NCI-H1092 (cell line): ENCODE measurements at places on chromosomes 1 and 21.

- DNase-seq, result no peak
Measured at GRCh38 chr1:92571578-92571977, 84.9 kb upstream of the GFI1 start.

GRCh38 chr1:178784131-178784536 is 59.1 kb downstream of the RALGPS2 start:
- DNase-seq, result no peak

- DNase-seq, result no peak
Measured at GRCh38 chr1:4362314-4363044, 291.9 kb upstream of the AJAP1 start.

DNA sequence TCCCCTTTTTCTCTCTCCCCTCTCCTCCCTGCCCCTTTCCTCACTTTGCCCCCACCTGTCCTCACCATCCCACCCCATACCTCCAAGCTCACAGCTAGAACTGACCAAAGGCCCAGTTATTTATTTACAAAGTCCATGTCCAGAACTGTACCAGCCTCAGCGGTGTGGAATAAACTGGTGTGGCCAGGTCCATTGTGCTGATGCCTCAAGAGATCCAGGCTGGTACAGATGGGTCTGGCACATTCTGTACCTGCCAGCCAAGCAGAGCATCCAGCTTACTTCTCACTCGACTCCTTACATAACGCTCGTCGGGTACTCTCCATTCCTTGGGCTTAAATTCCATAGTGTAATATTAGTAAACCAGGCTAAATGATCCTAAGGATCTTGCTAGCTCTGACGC is 11.8 kb downstream of the PDZK1IP1 start:
- no peak for DNase-seq

GRCh38 chr1:92476071-92476631 is 10.6 kb downstream of the GFI1 start:
- DNase-seq, result no peak

- DNase-seq, result no peak
Measured at GRCh38 chr21:21019681-21020080, 21.5 kb downstream of the NCAM2 start.

DNA sequence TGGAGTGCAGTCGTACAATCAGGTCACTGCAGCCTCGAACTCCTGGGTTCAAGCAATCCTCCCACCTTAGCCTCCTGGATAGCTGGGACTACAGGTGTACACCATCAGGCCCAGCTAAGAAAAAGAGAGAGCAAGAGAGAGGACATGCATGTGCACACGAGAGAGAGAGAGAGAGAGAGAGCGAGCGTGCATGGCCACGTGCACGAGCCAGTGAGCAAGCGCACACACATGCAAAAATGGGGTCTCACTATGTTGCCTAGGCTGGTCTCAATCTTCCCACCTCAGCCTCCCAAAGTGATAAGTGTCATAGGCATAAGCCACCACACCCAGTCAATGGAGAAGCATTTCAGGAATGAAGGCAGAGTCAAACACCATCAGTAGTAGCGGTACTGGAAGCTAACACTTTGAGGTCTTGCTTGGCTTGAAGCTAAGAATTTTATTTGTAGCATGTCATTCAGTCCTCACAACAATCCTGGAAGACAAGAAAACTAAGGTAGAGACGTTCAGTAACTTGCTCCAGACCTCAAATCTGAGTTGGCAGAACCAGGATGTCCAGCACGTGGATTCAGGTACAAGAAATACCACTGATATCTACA is 14.5 kb downstream of the GNB1 start:
- no peak for DNase-seq

DNA sequence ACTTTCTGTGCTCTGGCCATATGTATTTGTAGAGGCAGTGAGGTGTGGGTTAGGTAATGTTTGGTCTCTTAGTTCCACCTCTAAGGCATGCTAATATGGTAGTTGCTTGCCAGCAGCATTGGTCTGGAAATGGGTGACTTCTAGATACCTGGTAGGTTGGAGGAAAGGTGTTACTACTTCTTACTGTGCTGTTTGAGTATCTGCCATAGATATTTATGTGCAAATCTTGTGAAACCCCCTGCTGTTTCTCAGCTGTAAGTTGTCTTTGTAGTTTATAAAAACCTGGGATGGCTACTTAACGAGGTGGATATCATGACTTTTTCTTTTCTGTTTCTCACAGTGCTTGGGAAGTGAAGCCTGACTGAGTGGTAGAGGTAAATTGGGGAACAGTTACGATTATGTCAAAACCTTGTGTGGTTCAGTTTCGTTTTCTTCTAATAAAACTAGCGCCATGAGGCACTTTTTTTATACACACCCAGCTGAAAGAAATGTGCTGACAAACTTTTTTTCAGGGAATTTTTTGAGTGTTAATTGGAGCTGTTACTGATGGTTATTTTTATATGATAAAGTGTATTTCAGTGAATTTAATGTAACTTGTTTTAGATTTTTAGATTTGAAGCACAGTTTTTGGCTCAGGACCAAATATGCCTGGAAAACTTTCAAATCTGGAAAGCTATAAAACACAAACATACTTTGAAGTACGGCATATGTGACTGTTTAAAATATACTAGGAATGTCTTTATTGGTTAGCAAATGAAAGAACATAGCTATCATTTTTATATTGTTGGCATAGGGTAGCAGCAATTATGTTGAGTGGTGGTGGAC is 42.1 kb downstream of the CAMSAP2 start:
- DNase-seq, result no peak

DNA sequence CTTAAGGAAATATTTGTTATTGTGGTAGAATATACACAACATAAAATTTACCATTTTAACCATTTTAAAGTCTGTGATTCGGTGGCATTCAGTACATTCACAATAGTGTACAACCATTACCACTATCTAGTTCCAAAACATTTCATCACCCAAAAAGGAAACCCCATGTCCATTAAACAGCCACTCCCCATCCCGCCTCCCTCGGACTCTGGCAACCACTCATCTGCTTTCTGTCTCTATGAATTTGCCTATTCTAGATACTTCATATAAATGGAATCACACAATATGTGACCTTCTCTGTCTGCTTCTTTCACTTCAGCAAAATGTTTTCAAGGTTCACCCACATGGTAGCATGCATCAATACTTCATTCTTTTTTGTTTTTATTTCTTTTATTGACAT is 51.3 kb downstream of the PTP4A2 start:
- no peak for DNase-seq

DNA sequence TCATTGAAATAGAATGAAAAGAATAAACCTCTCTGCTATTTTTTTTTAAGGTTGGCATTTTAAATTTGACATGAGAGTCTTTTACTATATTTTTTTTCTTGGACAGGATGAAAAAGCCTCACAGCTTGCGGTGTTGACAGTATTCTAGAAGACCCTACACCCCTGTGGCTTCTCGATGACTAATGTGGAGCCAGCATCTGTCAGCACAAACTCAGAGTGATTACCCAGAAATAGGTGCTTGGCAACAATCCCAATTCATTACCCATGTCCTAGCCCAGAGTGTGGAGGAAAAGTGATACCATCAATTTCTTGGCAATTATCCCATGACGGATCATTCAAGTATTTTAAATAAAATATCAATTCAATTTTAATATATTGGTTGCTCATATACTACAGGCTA is 186.8 kb upstream of the MAP1LC3C start:
- peak; percentile 62 for DNase-seq

GRCh38 chr1:76764638-76765454 is 102.4 kb upstream of the ST6GALNAC5 start:
- peak; percentile 43 for DNase-seq

DNA sequence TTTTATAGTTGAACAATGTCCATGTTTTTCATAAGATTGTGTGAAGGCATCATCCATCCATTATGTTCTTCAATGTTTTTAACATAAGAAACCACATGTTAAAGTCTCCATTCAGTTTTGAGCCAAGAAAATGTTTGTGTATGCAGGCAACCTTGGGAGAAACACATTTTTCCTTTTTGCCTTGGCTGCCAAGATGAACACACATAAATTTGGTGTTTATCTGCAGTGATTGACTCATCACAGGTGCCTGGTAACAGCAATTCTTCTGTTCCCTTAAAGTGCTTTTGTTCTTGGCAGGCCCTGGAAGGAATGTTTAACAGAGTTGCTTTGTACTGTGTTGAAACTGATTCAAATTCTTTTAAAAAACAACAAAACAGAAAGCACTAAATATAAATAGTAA is 709.9 kb upstream of the ADGRL4 start:
- DNase-seq, result no peak

- peak; percentile 11 for DNase-seq
Measured at GRCh38 chr1:110053552-110054428, 16.7 kb downstream of the ALX3 start.

DNA sequence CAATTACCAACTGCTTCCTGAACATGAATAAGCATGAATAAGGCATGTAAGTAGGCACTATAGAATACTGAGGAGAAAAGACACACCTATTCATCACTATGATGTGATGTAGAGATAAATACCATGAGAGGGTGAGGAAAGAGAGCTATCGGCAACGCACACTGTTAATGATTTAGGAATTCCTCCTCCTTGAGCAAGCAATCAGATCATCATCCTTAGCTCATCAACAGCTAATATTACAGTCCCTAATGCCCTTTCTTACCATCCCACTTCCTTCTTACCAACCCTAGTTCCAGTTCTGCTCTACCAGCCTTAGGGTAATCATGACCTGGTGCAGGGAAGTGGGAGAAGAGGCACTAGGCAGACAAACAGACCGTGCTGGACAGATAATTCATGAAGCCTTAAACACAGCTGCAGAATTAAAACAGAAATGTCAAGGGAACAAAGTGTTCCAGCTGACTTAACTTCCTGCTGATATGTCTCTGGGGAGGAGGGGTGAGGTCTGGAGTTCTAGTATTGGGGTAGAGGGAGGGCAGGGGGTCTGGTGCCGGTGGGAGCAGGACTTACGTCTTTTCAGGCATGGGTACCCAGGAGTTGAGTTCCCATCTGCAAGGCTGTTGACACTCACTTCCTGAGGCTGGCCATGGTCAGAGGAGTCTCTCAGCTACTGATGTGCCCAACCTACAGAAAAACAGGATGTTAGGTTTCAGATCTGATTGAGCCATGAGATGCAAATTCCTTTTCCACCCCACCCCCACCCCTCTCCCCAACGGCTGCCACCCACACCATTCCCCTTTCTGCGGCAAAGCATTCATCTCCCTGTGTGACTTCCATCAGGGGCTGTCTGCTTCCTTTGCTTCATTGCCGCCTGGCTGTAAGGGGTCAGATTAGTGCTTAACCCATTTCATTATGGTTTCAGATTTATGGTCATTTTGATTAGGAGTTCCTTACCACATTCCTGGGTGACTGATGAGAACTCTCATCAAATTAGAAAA is 12.6 kb upstream of the RCSD1 start:
- DNase-seq, result no peak

GRCh38 chr1:42956739-42957138 is 1.9 kb downstream of the SLC2A1 start:
- DNase-seq, result no peak

DNA sequence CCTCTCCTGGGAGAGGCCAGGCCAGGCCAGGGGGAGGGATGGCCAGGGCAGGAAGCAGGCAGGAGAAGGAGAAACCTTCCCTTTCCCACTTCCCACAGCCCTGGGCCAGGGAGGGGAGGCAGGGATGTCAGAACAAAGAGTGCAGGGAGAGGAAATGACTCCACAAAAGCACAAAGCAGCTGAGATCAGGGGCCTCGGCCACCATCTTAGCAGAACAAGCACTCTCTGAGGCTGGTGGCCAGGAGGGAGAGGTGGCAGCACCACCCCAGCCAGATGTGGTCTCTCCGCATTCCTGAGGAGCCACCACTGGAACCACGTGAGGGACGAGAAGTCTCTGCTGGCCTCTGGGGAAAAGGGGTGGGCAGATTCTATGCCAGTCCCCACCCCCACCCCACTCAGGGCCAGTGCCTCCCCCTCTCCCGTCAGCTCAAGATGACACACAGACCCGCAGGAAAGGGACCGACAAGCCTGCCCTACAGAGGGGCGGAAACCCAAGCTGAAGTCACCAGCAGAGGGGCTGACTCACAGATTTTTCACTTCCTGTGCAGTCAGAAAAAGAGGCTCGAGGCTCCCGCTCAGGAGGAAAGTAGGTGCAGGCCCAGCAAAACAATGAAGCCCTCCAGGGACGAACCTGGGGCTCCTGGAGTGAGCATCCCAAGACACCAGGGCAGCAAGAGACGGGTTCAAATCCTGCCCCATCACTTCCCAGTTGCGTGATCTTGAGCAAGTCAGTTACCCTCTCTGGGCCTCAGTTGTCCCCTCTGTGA is 24.1 kb upstream of the ALDH4A1 start:
- DNase-seq, result no peak

DNA sequence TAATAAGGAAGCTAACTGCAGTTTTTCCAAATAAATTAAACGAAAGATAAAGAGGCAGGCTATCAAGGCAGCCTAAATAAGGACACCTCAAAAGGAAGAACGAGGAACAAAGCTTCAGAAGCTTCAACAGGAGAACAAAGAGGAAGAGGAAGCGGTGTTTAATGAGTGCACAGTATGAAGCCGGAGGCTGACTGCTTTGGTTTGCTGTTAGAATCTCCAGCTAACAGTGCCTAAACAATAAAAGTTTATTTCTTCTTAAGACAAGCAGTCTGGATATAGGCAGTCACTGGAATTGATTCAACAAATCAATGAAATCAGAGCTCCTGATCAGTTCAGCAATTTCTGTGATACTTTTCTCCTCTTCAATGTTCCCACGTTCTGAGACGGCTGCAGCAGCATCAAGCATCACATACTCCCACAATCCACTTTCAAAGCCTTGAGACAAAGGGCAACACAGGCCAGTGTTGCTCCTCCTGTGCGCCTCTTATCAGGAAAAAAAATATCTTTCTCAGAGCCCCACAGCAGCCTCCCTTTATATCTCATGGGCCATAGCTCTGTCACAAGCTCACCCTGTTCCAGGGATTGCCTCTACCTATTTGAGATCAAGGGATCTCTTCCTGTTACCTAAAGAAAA is 365.6 kb upstream of the ST6GALNAC5 start:
- DNase-seq, result no peak

DNA sequence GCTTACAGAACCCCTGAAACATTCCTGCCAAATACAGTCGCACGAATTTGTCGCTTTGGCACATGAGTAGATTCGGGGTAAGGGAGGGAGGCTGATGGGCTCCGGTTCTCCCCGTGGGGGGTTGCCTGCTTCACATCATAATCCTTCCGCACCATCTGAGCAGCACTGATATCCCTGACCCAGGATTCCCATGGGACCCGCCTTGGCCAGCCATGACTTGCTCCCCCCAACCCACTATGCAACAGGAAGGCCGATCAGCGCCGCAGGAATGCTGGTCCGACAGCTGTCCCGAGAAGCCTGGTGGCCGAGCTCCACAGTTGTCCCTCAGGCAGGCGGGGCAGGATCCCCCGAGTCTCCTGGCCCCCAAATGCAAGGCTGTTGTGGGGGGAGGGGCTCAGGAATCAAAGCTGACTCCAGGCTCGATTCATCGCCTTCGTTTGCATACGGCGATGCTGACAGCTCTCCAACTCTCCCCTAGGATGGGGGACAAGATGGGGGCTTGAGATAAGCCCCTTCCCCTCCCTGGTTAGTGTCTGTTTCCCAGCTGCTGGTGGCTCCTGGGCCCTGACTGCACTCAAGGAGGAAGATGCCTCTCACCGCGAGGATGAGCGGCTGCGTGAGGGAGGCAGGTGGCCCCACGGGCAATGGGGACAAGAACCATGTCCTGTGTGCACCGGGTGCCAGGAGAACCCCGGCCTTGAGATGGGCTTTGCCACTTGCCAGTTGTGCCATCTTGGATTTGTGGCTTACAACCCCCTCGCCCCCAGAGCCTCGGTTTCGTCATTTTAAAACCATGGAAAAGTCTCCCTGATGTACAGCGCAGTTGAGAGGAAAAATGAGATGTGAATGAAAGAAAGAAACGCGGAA is 9.3 kb downstream of the DRAXIN start:
- no peak for DNase-seq
